ENCODE measurements at places on chromosomes 2 and 18.

DNA sequence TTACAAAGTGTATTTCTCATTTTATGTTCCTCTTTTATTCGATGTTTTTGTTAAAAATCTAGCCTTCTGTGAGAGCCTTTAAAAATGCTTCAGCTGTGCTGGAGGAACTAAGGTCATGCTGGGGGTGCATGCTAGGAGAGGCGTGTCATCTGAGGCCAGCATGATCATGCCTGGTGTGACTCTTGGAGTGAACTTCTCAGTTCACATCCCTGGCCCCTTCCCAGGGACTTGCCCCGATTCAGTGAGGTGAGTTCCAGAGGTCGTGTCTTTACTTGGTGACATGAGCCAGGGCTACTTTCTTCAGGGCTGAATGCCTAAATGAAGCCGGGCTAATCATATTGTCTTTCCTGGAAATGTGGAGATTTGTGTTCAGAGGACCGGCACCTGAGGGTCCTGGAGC, 264.9 kb downstream of the MREG start:
- H3K4me1 ChIP-seq = peaks cover 6% of the 10 kb centered on the region
- H3K4me3 ChIP-seq = no peak overlapping the region
- peaks cover 9% of the 10 kb centered on the region for H3K36me3 ChIP-seq

DNA sequence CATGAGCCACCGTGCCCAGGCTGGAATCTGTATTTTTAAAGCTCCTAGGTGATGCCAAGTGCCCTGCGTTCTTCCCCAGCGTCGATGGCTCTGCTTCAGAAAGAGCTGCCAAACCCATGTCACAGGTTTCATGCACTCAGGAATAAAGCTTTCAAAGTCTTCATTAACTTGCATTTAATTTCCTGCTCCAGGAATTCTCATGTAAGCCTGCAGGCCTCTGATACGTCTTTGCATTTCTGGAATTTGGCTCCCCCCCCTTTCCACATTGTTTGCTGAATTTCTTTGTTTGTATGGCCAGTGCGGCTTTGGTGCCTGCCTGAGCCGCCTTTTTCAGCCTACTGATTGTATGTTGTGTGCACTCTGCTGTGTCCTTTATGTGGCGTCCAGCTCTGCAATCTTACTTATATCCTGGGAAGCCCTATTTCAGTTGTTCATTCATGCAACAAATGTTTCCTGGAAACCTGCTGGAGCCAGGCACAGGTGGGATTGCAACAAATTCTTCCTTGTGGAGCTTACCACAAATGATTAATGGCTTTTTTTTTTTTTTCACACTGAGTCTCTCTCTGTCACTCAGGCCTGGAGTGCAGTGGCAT, 17.9 kb upstream of the OTOF start:
- no peak overlapping the region for H3K4me3 ChIP-seq
- no peak overlapping the region for H3K27ac ChIP-seq
- H3K4me1 ChIP-seq = no peaks in the 10 kb centered on the region
- H3K27me3 ChIP-seq = peaks cover 14% of the 10 kb centered on the region

GRCh38 chr2:74891136-74891764, 57.3 kb downstream of the HK2 start:
- H3K4me3 ChIP-seq = no peak overlapping the region
- no peak for DNase-seq
- peaks cover 49% of the 10 kb centered on the region for H3K36me3 ChIP-seq
- no peak overlapping the region for H3K27ac ChIP-seq
- peaks cover 16% of the 10 kb centered on the region for H3K4me1 ChIP-seq

DNA sequence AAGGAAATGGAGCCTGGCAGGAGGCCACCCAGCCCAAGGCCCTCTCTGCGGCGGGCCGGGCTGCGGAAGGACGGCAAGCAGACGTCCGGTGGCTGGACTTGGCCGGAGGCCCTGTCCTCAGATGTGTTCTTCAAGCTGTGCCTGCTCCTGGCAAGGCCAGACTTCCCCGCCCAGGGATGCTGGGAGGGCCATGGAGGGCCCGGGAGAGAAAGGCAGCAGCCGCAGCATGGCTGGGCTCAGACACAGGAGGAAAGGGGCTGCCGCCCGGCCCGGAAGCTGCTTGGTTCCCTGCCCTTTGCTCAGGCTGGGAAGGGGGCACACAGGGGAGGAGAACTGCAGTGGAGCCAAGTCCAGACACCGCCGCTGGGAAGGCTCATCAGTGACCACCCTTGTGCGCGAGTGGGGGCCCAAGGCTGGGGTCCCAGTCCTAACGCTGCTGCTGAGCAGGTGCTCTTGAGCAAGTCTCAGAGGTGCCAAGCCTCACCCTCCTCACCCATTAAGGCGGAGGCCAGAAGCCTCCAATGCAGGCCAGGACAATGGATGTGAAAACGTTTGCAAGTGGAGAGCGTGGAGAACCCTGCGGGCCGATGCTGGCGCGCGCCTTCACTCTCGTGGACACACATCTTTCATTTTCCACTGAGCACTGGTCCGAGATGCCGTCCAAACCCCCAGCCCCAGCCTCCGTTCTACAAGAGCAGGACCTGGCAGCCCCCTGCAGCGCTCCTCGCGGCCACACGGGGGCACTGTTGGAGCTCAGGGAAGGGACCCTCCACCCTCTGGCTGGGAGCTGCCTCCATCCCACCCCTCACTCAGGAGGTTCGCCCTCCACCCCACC, 7.9 kb downstream of the CROCC2 start:
- H3K36me3 ChIP-seq = peaks cover 12% of the 10 kb centered on the region
- no peak overlapping the region for H3K27ac ChIP-seq
- no peaks in the 10 kb centered on the region for H3K27me3 ChIP-seq
- no peak overlapping the region for H3K4me3 ChIP-seq
- H3K4me1 ChIP-seq = peaks cover 24% of the 10 kb centered on the region
